Fibroblast of skin of right quadriceps (primary cell): ENCODE measurements at places on chromosomes 1 and 21.
A peak's percentile ranks its signal among the peaks of the same experiment; 100 is the strongest.

GRCh38 chr1:160710517-160711252 is 937 bp downstream of the CD48 start:
- DNase-seq, result no peak

GRCh38 chr1:2328676-2329455 is 62.5 kb downstream of the MORN1 start:
- DNase-seq, result no peak

DNA sequence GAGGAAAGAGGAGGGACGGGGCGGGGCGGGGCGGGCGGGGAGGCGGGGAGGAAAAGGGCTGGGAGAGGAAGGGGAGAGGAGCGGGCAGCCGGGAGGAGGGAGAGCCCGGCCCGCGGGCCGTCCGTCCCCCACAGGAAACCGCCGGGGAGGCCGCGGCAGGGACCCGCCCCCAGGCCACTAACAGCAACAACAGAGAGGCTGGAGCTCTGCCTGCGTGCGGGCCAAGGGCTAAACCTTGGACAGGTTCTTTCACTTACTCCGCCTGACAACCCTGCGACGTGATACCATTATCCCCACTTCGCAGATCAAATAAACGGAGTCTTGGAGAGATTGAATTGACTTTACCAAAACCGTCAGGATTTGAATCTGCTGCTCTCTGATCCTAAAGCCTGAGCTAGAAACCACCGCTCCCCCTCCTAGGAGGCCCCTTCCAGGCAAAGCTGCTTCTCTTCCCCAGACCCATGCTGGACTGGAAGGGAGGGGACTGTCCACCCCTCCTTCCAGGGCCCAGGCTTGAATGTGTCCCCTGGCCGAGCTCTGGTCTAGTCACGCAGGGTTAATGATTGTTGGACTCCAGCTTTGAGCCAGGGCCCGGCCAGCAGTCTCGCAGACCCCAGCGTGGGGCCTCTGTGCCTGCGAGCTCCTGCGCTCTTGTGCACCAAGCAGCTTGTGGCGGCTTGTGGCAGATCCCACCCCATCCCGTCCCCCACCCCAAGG is at the start of gene EVA1B:
TSS of gene EVA1B (minus strand) at position 10 of the 717 bp plus-strand sequence. CDS start 608 bp downstream, outside the sequence.
- peak; percentile 85 for DNase-seq

GRCh38 chr1:86487131-86487810 is 18.5 kb downstream of the CLCA1 start:
- peak; percentile 98 for DNase-seq

DNA sequence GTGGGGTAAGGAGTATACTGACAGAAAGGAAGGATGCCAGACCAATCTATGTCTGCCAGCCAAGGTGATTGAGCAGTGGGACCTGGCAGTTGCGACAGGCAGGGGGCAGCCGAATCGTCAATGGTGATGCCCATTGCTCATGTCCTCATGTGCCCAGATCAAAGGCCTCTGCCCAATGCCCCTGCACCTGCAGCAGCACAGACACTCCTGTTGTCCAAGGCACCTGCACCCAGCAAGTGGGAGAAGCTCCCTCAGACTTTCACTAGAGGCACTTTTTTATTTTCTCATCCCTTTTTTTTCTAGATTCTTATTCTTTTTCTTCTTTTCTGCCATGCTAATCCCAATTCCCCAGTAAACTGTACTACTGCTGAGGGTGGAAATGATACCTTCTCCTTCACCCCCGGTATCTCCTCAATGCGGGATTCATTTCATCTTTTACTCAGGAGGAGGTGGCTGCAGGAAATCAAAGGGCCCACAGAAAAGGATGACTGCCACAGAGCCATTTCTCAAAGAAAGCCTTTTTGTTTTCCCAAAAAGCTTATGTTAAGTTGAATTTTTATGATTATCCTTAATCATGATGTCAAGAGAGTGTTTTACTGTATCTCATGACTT is 332.0 kb downstream of the PAPPA2 start:
- no peak for DNase-seq

- peak; percentile 42 for DNase-seq
Measured at GRCh38 chr1:180540697-180541594, 17.8 kb upstream of the OVAAL start.

- no peak for DNase-seq
Measured at GRCh38 chr1:61104220-61104671, 21.9 kb downstream of the NFIA start.

DNA sequence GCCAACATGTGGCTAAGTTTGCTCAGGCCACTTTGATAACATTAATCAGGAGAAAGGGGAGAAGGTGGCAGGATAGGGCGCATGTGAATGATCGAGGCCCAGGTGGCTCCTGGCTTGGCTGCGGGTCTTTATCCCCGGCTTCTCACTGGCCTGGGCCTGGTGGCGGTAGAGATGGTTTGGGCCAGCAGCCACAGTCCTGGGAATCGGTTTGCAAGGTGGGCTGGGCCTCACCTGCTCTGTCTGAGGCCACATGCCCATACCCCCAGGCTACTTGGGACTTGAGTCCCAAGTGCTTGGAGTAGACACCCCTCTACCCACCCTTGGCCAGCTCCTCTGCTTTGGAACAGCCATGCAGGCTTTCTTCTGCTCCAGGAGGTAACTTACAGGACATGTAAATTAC is 49.7 kb upstream of the DISP3 start:
- DNase-seq, result no peak

DNA sequence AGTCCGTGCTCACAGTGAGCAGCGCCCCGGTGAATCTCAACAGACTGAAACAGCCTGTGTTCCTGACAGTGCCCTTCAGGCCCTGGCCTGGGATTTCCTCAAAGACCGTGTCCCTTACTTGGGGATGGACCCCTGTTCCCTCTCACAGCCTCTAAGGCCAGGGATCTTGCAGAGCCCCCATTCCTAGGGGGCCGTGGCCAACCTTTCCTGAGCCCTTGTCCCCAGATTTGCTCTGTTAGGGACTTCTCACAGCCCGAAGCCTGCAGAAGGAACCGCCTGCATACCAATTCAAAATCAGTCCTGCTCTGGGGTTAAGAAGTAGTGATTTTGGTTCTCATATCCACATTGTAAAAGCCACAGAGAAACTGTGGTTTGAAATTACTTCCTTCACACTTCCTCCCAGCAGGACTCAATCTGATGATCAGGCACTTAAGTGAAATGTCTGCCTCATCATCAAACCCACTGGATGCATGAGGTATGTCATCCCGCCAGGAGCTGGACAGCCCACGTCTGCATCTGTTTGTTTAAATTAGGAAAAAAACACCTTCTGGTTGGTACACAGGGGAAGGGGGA is 14.9 kb downstream of the ABCA4 start:
- DNase-seq, result peak; percentile 57

GRCh38 chr21:18147678-18148077 is 97.0 kb upstream of the CHODL start:
- DNase-seq, result peak; percentile 6

GRCh38 chr1:178196631-178197030 is 102.7 kb downstream of the RASAL2 start:
- DNase-seq, result peak; percentile 20

DNA sequence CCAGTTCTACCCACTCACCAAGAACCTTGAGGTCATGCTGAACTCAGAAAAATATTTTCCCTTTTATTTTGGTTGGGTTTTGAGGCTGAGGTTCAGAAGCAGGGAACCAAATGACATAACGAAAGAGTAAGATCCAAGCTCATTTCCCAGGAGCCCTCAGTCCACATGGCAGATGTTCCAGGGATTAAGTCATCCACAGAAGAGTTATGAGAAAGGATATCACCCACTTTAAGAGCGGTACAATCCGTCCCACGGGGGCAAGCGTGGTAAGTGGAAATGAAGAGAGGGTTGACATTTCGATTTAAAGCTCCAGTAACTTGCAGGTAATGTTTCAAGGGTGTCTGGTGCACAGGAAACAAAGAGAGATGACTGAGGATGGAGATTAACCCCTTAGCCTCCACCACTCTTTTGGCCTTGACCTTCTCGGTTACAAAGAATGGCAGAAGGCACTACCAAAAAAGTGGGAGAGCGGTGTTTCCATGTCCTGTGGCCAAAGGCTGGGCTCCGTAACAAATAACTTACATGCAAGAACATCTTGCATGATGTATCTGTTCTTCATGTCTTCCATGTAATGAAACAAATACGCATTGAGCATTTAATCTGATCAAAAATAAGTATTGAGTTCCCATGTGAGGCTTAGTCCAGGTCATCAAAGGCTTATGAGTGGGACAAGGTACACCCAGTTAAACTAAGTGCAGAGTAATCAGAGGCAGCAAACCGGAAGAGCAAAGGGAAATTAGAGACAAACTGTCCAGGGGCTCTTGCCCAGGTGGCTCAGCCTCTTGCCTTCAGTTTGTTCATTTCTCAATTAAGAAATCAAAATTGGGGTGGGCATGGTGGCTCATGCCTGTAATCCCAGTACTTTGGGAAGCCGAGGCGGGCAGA is 241.4 kb downstream of the TOMM20 start:
- DNase-seq, result peak; percentile 48

- DNase-seq, result no peak
Measured at GRCh38 chr1:65113298-65113697, 34.7 kb upstream of the AK4 start.

- DNase-seq, result peak; percentile 40
Measured at GRCh38 chr21:36504067-36505058, 24.4 kb upstream of the CLDN14 start.

DNA sequence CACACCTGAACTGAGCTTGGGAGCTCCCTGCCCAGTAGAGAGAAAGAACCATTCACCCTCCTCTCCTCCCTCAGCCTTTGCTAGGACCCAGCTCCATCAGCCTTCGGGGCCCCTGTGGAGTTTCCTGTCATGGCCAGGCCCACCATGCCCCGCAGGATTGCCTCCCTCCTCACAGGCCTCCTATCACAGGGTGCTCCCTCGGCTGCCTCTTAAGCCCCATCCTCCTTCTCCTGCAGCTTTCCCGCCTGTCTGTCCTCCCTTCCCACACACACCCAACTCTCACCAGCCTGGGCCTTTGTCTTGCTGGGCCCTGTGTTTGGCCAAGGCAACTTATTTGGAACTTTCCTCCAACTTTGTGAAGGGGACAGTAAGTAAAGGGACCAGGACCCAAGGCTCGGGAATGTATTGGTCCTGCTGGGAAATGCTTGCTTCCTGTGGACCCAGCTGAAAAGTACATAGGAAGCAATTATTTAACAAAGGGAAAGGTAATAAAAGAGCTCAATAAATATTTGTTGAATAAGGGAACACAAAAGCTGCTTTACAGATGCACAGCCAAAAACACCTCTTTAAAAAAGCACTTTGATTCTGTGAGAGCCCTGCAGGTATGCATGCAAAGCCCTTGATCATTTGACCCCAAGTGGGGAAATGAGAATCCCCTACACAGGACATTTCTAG is 31.6 kb upstream of the TENT5C start:
- no peak for DNase-seq

DNA sequence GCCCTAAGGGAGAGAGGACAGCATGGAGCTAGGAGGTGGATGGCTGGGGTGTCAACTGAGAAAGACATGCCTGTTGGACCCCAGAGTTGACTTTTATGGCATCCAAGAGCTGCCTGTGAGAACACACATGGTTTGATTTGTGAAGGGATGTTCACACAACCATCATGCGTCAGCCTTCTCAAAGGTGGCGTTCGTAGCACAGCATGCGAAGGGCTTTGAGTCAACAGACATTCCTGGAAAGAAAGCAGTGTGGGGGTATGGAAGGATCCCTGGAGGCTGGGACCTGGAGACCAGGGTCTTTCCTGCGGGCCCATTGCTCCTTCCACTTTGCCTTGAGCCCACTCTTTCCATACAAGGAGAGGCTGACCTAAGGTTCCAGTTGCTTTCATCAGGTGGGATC is 6.4 kb upstream of the WNT3A start:
- no peak for DNase-seq

DNA sequence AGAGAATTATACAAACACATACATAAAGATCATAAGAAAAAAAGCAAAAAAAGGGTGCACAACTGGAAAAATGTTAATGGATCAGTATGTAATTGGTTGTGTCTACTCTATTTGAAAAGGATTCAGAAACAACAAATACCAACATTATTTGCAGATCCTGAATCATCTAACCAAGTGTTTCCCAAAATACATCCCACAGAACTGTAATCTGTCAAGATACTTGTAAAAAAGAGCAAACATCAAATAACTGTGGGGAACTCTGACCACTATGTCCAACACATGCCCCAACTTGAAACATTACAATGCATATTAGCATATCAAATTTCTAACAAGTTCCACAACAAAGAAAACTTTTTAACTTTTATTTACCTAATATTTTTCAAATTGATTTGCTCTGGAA is 22.6 kb downstream of the ANKRD13C start:
- DNase-seq, result peak; percentile 15

DNA sequence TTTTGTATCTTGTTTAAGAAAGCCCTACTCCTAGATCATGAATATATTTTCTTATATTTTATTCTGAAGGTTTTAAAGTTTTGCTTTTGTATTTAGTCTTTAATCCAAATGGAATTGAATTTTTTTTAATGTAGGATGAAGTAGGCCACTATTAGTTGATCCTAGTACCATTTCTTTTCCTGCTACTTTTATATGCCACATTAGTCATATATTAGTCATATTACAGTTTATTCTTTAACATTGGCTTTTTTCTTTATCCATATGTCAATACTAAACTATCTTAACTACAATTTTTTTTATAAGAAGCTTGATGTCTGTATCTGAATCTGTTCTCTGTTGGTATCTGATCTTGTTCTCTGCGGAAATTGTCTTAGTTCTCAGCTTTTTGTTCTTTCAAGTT is 48.8 kb downstream of the MAN1A2 start:
- DNase-seq, result no peak

- DNase-seq, result no peak
Measured at GRCh38 chr1:119564548-119564947, 57.5 kb downstream of the HSD3B1 start.

DNA sequence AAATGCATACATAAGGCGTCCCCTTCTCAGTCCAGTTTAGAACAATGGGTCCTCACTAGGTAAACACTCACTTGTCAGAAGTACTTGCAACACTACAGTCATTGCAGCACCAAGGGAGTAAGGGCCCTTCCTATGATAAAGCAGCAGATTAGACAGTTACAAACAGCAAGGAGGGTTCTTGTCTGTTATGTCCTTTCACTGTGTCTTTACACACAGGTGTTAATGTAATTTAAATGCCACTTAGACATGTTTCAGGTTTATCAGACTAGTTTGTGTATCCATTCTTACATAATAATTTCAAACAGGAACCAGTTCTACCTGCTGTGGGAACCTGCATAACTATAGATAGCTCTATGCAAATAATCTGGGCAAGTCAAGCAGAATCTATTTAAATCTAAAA is 105.6 kb upstream of the USH2A start:
- no peak for DNase-seq

GRCh38 chr21:38455403-38455802 is 42.9 kb downstream of the ERG start:
- DNase-seq, result peak; percentile 41

GRCh38 chr21:45167796-45168222 is 93.4 kb downstream of the ADARB1 start:
- peak; percentile 63 for DNase-seq

GRCh38 chr1:13760921-13761320 is 60.9 kb downstream of the PRDM2 start:
- no peak for DNase-seq

- DNase-seq, result no peak
Measured at GRCh38 chr1:87044424-87044823, 130.0 kb downstream of the HS2ST1 start.

- DNase-seq, result no peak
Measured at GRCh38 chr1:98130408-98130807, 209.6 kb upstream of the DPYD start.
